ENCODE measurements at places on chromosomes 16 and 17. TPM values are rescaled to one million over a fixed set of nuclear protein-coding genes. Genes with fewer than 3 reads are reported as not detected.

The LPCAT2 gene
- polyA plus RNA-seq, result 8.7 TPM

The KRT33A gene
- not detected for polyA plus RNA-seq

GRCh38 chr17:70102531-70102930, 27.5 kb downstream of the KCNJ16 start:
- DNase-seq, result no peak

DNA sequence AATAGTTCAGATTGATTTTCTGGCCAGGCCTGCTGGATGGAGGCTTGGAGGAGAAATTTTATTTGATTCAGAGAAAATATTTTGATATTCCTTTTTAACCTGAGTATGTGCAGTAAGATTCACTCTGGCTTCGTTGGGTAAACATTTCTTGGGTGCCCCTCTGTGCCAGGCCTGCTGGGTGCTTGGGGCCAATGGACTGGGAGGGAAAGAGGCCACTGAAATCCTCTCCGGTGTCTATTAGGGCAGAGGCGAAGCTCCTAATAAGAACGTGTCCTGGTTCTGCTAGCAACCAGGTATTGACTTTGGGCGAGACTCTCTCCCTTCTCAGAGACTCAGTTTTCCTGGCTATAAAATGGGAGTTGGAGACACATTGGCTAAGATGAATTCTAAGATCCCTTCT, 122.5 kb downstream of the CYLD start:
- no peak for DNase-seq

- DNase-seq, result no peak
Observed at GRCh38 chr17:48006936-48007709, 30.5 kb downstream of the COPZ2 start.

DNA sequence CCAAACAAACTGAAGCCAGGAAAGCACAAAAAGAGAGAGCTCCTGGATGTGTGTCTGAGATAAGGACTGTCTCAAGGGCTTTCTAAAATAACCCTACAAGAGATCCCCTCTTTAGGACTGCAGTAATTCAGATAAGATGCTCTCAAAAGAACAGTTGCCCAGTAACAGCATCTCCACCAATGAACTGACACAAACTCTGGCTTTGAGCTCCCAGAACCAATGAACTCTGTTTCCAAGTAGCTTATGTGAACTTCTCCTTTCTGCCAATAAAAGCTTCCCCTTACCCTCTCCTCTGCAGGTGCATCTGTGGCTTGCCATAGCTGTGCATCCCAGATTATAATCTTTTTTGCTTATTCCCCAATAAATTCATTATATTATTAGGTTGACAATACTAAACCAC, 421.5 kb downstream of the SLC39A11 start:
- DNase-seq, result no peak

DNA sequence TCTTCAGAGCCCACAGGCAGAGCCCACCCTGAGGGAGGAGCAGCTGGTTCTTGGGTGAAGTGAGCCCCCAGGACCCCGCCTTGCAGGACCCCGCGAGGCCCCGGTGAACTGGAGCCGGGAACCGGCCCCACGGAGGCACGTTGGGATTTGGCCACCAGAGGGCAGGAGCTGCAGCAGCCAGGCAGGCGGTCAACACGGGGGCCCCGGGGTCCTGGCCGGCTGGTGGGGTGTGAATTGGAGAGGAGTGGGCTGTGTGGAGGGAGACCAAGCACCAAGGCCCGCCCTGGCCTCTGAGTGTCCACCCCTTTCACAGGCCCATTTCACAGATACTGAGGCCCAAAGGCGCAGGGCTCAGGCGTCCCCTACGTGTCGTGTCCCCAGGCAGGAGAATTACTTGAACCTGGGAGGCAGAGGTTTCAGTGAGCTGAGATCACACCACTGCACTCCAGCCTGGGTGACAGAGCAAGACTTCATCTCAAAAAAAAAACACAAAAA, 2.2 kb downstream of the DPEP1 start:
- DNase-seq, result no peak

- no peak for DNase-seq
Observed at GRCh38 chr16:66304961-66305360, 61.5 kb upstream of the CDH5 start.

- no peak for DNase-seq
Observed at GRCh38 chr17:58316260-58316960, 12.2 kb downstream of the TSPOAP1 start.

DNA sequence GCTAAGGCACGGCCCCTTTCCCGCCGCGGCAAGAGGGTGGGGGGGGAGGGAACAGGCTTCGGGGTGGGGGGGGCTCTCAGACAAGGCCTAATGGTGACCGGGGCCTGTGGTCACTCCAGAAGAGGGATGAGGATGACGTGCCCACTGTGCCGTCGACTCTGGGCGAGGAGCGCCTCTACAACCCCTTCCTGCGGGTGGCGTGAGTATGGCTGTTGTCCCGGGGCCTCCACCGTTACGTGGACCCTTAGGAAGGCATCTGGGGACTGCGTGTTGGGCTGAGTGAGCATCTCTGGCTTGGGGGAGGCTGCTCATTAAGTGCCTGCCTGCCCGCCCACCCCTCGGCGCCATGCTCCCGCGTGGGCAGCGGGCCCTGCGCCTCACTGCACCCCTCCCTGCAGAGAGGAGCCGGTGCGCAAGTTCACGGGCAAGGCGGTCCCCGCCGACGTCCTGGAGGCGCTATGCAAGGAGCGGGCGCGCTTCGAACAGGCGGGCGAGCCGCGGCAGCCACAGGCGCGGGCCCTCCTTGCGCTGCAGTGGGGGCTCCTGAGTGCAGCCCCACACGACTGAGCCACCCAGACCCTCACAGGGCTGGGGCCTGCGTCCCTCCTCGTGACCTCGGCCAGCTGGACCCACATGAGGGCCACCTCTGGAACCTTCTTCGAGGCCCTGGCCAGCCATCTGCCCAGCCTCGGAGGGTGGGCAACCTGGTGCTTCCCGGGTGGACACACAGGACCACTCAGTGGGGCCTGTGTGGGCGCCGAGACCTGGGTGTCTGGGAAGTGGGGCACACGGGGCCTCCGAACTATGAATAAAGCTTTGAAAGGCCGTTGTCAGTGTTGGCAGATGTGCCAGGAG, 2.2 kb downstream of the HAGHL start:
- no peak for DNase-seq

- no peak for DNase-seq
Observed at GRCh38 chr16:15788846-15789239, 68.0 kb downstream of the MYH11 start.

All from IMR-90 (cell line).